Astrocyte of the spinal cord (primary cell): ENCODE measurements at places on chromosomes 7 and 10.

DNA sequence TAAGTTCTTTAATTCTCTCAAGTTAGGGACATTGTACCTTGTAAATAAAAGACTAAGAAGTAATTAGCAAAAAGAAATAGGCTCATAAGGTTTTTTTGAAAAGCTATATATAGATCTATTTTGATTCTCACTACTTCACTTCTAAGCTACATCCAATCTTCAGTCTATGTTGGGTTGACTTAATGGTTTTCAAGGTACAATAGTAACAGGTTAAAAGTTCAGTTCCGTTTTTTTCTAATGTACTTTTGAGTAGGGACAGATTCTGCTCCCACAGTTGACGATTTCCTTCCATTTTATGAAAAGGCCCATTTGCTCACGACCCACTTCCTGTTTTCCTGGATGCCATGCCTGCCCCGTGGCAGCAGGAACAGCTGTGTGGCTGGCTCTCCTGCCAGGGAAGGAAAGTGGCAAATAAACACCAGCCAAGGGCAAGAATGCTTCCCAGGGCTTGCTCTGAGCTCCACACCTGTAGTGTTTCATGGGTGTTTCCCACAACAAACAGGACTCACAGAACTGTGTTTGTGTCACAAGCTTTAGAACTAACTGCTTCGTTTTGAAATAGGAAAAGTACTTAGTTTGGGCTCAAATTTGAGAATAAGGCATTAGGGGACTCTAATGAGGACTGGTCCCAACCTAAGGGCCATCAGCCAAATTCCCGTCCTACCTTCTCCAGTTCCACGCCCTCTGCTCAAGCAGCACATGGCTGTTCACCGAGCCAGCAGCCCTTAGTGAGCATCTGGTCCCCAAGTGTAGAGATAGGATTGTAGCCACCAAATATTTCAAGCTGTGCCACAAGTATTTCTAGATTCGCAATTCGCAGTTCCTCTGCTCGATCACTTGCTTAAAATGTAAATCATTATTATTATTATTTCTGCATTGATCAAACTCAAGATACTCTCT lies 240.7 kb downstream of the COBL start:
- no peak for DNase-seq

DNA sequence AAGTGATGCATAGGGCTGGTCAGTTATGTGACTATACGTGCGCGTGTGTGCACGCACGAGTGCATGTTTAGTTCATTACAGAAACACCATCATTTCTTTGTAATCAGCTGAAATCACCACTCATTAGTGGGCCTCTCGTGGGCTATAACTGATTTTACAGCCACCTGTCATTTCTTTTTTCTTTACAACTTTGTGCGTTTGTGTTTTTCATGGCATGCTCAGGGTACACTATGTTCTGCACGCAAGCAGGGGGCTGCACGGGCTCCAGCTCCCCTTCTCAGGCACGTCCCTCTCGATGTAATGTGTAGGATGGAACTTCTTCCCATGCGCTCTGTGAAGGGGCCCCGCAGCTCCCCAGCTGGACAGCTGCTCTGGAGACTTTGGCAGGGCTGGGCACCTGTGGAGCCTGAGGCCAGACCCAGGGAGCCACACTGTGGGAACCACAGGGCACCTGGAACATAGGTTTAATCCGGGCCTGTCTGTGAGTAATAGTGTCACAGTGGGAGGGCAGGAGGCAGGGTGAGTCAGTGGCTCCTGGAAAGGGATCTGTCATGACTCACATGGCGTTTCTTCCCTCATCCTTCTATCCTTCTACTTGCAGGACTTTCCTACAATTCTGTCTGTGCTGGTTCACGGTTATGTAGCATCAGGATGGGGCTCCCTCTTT lies 4.9 kb downstream of the GCK start:
- peak; percentile 93 for DNase-seq

DNA sequence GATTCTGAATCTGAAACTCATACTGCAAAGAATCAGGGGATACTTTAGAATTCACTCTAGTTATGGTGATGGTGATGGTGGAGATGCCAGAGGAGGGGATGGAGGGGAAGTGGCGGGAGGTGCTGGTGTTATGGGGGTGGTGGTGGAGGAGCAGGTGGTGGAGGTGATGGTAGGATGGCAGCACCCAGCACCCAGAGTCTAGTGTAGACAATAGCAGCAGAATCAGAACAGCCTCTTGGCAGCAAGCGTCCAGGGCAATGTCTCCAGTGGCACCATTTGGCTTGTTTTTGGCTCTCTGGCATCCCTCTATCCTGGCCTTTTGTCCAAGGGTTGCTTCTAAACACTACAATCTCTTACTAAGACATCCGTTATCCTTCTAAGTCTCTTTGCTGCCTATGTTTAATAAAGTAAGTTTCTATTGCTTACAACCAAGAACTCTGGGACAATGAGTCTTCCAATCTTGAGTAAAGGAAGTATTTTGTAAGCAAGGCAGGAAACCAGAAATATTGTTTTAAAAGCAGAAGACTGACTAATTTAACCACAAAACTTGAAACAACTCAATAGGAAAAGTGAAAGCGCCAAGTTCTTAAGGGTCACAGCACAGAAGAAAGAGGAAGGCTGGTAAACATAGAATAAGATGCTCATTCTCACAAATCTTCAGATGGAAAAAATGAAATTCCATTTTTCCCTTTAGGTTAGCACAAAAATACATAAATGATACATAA lies 42.4 kb upstream of the GDF10 start:
- peak; percentile 79 for DNase-seq

DNA sequence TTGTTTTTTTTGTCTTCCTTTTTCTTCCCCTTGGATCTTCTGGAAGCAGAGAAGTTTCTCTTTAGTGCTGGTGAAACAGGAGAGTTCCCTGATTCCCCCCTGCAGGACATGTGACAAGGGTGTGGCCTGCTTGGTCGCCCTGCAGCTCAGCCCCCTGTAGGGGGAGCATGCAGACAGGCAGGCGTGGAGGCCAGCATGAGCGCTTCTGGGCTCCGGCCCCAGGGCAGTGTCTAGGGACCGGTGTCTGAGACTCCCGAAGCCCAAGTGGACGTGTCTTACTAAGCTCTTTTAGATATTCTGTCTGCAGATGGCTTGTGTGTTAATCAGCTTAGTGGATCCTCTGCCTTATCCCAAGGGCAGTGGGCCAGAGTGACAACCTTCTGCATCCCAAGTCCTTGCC lies 26.1 kb downstream of the PRSS58 start:
- no peak for DNase-seq

DNA sequence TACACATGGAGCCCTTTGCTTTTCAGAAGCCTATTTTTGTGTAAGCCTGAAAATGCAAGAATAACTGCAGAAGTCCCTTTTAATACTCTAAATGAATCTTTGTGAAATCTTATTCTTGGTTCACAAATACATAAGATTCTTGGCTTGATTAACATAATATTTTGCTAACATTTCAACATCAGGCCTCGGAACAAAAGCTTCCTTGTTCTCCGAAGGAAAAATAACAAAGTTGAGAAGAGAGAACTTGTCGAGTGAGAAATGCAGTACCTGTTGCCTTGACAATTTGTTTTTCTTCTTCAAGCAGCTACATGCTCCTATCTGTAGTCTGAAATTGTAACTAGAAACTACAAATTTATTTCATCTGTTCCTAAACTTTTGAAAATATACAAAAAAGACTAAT lies 8.5 kb downstream of the NT5C2 start:
- DNase-seq: peak; percentile 22

DNA sequence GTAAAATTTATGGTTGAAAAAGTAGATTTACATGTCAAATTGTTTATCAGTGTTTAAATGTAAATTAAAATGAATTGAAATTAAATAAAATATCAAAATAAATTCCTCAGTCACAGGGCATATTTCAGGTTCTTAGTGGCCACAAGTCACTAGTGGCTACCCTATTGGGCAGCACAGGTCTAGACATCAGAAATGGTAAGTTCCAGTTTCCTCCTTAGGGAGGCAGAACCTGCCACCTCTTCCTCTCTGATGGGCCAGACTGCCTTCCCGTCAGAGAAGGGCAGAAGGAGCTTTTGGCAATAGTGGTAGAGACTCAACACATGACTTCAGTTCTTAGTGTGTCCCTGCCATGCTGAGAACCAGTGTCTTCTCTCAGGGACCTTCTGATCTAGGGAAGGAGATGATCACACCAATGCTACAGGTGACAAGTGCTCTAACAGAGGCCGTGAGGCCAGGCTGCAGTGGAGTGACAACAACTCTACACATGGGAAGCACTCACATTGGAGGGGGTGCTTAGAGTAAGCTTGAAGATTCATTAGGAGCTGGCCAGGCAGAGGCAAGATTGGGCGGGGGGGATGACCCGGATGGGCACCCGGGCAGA lies 14.4 kb upstream of the PCBD1 start:
- DNase-seq: no peak

DNA sequence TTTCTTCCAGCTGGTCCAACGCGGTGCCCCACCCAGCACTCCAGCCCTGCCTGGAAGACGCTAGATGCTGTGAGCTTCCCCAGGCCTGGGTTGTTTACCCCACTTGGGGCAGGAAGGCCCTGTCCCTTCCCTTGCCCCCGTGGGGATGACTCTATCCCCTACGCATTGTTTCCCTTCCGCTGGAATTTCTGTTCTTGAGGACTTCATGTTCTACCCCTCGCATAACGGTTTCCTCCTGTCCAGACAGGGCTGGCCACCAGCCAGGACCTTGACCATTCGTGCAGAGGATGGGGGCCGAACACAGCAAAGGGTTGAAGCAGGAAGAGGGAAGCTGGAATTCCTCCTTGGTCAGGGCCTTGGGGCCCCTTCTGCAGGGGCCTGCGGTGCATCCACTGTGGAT lies 14.7 kb upstream of the SERPINE1 start:
- DNase-seq: peak; percentile 91

DNA sequence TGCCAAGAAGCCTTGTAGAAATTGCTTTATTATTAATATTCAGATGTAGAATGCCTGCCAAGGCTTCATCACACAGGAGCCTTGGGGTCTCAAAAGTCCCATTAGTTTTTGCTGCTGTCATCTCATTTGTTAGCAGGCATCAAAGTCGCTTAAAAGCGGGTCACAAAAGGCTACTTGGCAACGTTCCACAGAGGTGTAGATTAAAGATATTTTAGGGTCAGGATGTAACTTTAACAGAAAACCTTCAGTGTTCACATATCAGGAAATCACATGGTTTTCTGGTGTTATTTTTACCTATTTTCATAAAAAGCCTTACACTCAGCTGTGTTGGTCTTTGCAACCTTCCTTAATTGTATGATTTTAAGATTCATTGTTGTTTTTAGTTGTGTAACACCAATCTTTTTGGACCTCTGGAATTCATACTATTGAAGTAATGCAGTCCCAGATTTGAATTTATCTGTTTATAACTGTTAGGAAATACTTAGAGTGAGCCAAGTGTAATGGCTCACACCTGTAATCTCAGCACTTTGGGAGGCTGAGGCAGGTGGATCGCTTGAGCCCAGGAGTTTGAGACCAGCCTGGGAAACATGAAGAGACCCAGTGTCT lies 65.3 kb downstream of the TET1 start:
- no peak for DNase-seq

- no peak for DNase-seq
These were observed 831 bp upstream of the PFKP start for GRCh38 chr10:3066317-3067117.

- DNase-seq: no peak
These were observed 566.3 kb downstream of the TCERG1L start for GRCh38 chr10:130745251-130745650.

GRCh38 chr7:120407010-120407409 lies 134.0 kb downstream of the KCND2 start:
- no peak for DNase-seq

GRCh38 chr7:153061910-153062528 lies 302.5 kb downstream of the ACTR3B start:
- no peak for DNase-seq

DNA sequence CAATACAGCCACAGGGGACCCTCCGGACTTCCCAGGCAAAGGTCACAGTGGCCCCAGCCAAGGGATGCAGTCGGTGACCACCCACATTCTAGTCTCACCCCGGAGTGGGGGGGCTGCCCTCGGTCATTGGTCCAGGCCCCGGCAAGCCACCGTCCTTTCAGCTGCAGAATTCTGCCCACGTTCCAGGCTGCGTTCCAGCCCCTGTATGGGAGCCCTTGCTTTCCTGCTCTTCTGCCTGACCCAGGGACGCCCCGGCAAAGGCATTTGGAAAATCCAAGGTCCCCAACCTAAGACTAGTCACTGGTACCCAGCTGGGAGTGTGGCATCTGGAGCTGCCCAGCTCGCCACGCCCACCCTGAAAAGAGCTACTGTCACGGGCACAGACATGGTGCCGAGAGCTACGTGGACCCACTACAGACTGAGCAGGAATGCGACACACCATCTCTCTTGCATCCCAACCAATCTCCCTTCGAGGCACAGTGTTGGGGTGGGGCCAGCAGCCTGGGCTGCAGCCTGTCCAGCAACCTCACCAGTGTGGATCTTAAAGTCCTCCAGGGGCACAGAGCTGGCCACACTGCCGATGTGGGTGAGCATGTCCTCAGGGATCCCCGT lies 18.6 kb downstream of the OGDHL start:
- DNase-seq: no peak

GRCh38 chr10:78362406-78363022 lies 328.9 kb downstream of the RPS24 start:
- DNase-seq: no peak

GRCh38 chr10:6595499-6595898 lies 15.4 kb upstream of the PRKCQ start:
- no peak for DNase-seq

- DNase-seq: peak; percentile 39
These were observed 18.1 kb downstream of the RP9 start for GRCh38 chr7:33091111-33091531.

- peak; percentile 51 for DNase-seq
These were observed 34.1 kb upstream of the GUSB start for GRCh38 chr7:66016131-66016461.

GRCh38 chr10:125350519-125350918 lies 190.2 kb upstream of the CTBP2 start:
- DNase-seq: no peak

GRCh38 chr7:84981055-84981976 lies 205.5 kb downstream of the SEMA3D start:
- peak; percentile 25 for DNase-seq

DNA sequence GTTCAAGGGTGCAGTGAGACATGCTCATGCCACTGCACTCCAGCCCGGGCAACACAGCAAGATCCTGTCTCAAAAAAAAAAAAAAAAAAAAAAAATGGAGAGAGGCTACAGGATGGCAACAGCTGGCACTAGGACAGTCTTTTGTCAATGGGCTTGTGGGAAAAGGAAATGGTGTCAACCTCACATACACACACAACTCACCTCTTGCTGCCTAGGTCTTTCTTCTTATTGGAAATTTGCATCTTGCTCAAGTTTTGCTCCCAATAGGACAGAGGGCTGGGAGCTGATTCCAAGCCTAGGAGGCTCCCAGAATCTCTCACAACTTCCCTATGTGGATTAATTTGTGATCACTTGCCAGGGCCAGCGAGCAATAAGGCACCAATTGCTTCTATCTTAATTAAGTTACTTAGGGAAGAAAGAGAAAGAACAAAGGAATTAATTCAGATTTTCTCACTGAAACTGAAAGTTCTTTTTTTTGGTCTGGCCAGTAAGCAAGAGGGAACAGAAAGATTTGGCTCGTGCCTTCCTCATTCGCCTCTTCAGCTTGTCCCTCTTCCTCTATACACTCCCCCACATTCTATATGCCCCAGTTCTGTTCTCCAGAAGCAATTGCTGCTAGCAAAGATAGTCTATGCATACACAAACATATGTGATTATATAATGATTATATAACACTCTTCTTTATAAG lies 33.8 kb downstream of the MAP3K8 start:
- DNase-seq: no peak
